ENCODE measurements at places on chromosomes 3 and 15.
A peak's percentile ranks its signal among the peaks of the same experiment; 100 is the strongest.

DNA sequence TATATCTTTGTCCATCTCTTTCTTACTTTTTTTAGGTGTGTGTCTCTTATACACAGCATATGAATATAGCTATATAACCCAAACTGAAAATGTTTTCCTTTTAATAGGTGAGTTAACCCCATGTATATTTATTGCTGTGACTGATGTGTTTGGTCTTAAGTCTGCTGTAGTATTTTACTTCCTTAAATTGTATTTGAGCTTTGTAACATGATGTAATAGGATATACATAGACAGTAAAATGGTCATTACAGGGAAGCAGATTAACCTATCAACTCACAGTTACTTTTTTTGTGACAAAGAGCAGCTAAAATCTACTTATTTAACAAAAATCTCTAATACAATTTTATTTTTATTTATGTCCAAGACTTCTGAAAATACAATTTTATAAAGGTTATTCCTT, 51.8 kb upstream of the CDAN1 start:
- no peak for DNase-seq

DNA sequence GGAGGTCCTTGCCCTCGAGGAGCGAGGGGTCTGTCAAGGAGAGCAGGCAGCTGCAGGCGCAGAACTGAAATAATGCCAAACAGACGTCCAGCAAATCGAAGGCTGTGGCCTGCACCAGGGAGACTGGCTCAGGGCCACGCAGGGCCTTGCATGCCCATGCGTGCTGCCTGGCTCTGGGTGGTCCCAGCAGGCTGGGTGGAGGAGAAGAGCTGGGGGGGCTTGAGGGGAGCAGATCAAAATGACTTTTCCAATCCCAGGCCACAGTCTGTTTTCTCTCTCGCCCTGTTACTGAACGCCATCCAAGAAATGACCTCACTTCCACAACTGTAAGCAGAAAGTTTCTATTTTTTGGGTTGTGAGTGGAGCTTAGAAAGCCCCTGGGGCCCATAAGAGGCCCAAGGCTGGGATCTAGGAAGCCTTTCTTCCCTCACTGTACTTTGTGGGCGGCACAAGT, 96.9 kb upstream of the RPL32 start:
- DNase-seq: no peak

GRCh38 chr3:35224565-35225295, 414.6 kb upstream of the ARPP21 start:
- no peak for DNase-seq

DNA sequence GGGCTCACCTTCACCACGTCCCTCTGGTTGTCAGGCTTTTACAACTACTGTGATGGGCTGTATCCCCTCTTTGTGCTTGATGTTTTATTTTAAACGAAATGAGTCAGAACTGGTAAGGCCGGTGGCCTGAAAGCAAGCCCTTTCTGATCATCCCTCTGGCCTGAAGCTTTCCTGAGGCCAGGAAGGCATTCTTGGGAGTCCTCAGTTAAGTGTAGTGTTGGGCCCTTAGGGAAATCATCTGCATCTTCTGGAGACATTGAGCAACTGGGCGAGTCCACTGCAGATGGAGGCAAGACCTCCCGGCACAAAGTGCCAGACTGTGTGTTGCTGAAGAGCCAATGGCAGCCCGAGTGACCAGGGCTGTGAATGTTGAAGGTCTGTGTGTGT, 33.0 kb upstream of the AMOTL2 start:
- DNase-seq: no peak

GRCh38 chr3:166462891-166463470, 625.8 kb upstream of the BCHE start:
- DNase-seq: no peak

DNA sequence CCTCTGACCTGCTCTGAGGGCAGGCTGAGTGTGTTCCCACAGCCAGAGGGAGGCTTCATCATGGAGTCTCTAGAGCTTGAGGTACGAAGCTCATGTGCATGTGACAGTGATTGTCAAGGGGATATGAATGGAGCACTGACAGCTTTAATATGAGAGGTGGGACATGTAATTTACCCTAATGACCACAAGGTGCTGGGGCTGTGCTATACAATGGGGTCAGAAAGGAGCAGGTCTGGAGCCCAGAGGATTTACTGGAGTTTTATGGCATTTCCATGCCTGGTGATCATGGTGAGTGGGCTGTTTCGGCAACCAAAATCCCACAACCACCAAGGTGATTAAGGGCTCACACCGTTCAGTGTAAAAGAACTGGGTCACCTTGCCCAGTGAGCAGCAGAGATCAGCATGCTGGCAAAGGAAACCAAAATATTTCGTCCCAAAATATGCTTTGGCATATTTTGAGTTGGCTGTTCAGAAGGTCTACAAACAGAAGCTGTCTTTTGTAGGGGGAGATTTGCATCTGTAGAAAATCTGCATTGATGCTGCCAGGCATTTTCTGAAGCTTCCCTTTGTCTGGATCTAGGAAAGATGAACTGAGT, 40.1 kb upstream of the RASGRF1 start:
- no peak for DNase-seq

GRCh38 chr15:70093070-70093469, 4.6 kb downstream of the TLE3 start:
- DNase-seq: no peak

GRCh38 chr3:31925271-31925630, 55.8 kb downstream of the OSBPL10 start:
- no peak for DNase-seq

DNA sequence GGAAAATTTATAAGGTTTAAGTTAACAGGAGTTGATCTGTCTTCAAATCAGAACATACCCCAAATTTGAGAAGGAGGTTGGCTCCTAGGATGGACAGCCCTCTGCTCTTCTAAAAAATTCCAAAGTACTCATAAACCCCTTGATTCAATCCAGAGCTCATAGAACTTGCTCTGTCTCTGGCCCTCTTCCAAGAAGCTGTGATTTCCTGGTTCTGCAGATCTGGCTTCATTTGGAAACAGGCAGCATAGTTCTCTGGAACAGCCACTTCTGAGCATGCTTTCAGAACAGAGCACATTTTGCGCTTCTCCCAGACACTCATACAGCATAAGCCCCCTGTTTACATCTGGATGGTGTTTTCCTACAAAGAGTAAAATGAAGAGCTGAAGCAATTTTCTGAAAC, 96.7 kb downstream of the KBTBD8 start:
- DNase-seq: no peak

DNA sequence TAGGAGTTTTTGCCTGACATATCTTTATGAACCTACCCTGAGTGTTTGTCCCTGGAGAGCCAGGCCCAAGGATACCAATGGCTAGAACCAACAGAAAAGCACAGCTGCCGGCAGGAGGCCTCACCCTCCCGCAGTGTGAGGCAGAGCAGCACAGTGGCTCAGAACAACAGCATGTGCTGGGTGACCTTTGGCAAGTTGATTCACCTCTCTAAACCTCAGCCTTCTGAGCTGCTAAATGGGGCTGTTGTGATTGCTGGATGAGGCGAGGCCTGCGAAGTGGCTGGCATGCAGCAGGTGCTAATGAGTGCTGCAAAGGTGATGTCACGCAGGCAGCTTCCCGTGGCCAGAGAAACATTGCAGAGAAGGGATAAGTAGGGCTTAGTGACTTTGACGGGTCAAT, 23.3 kb downstream of the IDH2 start:
- no peak for DNase-seq

DNA sequence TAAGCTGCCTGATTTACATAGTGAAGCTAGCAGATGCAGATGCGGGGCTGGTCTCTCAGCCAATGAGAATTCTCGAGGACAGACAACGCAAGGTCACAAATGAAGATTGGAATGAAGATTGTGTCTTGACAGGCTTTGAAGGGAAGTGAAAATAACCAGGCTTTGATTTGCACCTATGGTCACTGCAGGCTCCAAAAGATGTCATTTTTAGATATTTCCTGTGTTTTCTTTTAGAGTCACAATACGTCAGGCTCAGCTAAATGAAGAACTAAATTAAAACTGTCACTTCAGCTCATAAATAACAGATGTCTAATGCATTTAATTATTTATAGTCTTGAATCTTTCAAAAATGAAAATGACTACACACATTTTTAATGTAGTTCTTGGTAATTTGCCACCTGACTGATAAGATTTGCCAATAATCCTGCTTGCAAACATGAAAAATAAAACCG, 99.5 kb downstream of the SQOR start:
- DNase-seq: no peak

DNA sequence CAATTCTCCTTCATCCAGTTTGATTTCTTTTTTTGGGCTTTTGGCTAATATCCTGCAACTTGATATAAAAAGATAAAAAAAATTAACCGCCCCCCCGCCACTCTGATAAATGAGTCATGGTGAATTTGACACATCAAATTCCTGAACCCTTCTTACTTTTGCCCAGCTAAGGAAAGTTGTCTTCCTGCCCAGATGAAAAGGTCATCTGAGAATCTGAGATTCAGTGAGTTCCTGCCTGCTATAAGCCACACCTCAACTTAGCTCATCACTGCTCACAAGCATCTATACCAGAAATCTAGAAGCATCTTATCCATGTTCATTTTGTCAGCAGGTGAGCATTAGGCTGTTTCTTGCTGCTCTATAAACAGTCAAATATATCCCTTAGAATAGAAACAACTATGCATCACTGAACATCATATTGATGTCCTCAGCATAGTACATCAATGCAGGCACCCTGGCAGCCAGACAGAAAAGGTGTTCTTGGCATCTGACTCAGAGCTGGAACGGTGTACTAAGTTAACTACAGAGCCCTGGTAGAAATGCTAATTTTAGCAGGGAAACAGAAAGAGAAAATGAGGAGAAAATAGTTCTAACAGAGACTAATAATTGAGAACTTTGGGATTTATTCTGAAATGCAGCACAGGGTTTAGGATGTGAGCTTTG, 77.1 kb downstream of the SEMA6D start:
- no peak for DNase-seq

DNA sequence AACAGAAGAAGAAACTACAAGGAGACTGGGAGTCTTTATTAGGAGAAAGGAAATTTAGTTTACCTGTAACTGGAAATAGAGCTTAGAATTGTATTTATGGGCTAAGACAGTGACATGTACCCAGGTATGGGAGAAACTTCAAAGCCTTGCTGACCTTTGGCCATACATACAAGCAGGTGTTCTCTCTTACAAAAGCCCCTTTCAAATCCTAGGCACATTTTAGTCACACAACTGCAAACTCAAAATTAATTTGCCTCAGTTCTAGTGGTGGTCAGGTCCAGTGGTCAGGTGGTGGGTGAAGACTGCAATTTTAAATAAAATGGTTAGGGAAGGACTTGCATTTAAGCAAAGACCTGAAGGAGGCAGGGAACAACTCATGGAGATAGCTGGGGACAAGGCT, 30.4 kb downstream of the GATM start:
- no peak for DNase-seq

- no peak for DNase-seq
Observed at GRCh38 chr3:33749546-33750210, 31.6 kb upstream of the CLASP2 start.

- DNase-seq: no peak
Observed at GRCh38 chr3:10359761-10360161, 38.8 kb upstream of the SEC13 start.

DNA sequence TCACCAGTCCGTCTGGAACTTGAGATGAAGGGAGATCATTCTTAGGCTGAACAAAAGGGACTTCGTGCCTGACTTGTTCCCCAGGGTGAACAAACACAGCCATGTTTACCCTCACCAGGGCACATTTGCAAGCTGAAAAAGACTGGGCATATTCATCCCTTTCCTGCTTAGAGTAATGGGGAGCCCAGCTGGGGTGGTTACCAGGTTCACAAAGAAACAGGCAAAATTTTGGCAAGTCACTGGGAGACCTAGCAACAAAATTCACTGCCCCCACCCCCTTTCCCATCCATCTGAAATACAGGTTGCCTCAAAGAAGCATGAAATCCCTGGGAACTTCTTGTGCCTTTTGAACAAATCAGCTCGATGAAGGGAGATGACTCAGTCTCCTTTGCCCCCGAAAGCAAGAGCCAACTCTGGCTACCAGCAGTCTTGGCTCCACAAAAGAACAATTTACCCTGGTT, 775.0 kb downstream of the SQOR start:
- DNase-seq: no peak

DNA sequence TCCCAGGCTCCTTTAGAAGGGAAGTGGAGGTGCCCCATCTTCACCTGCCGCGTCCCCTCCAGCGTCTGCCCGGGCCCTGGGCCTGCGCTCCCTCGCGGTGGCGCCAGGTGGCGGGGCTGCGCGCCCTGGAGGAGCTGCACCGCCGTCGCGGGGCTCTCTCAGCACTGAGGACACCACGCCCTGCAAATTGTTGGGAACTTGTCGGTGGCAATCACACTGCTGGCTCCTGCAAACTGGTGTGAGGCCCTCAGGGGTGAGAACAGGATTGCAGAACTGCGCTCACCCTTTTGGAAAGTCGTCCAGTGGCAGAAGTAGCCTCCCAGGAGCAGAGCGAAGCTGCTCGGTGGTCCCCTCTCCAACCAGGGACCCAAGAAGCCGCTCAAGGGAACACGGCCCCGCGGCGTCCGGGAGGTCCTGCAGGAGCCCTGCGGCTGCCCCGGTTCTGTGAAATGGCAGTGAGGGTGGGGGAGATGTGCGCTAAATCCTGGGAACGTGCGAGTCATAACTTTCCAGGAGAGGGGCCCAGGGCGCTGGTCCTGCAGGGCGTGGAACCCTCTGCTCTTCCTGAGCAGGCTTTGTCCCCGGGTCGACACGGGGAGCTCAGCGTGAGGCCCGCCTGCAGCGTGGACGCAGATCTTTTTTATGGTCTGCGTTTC, 995 bp upstream of the LRRK1 start:
- peak; percentile 65 for DNase-seq

- no peak for DNase-seq
Observed at GRCh38 chr15:100944244-100944895, 25.2 kb downstream of the LRRK1 start.

DNA sequence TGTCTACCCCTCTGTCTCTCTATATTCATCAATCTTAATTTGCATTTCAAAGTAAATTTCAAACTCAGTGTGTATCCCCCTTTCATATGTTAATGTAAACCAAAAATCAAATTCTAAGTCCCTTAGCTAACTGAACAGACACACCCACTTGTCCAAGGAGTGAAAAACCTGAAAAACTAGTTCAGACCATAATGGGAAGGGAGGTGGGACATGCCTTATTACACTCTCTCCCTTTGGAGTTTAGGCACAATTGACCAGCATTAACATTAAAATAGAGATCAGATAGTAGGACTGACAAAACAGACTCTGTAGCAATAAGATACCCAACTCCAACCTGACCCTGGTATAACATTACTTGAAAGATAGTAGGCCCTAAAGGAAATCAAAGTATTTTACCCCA, 247.7 kb upstream of the GADL1 start:
- DNase-seq: no peak

DNA sequence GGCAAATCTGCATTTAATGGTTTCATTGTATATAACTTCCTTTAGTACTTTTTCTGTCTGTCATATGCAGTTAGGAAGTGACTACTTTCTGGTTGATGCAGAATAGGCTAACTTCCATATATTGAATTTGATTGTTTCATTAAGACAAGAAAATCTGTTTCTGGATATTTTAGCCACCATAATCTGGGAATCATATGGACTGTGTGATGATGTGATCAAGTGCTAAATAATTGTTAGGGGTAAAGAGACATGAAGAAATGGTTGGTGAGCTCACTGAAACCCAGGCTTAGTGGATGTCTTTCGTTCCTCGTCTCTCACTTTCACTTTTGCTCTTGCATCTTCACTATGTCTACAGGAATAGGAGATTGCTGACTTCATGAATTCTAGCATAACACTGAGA, 3.5 kb upstream of the MNS1 start:
- DNase-seq: no peak

- no peak for DNase-seq
Observed at GRCh38 chr3:52306978-52307377, 9.1 kb upstream of the DNAH1 start.

- no peak for DNase-seq
Observed at GRCh38 chr15:51185213-51186159, 90.8 kb upstream of the TNFAIP8L3 start.
